ENCODE measurements at places on chromosomes 3 and 15.

GRCh38 chr3:141816958-141817357 lies 53.8 kb downstream of the GRK7 start:
- no peak for DNase-seq

DNA sequence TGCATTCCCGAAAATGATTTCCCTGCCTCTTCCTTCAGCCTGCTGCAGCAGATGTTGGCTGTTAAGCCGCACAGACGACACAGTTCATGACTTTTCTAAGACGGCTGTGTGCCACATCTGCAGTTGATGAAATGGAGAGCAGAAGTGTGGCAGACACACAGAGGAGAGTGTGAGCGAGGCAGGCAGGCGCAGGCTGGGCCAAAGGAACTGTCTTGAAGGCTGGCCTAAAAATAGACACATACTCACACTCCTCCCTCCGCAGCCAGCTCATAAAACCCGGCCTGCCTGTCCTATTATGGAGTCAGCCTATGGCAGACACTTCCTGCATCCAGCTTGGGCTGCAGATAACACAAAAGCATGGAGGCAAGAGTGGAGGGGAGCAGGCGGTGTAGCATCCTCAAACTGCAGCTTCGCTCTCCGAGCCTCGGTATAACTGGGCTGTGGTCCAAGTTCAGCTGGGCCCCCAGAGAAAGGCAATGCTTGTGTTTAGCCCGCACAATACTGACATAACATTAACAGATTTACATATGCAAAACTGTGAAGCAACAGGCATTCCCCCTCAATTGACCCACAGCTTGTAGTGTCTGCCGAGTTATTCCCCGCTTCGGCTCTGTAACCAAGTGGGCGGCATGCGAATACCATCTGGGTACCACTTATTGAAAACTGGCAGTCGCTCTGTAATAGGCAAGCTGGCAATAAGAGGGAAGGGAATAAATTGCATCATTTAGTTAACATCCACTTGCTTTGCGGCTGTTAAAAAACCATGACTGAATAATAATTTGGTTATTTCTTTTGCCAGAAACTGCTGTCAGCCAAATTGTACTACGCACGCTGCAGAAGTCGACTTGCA lies 40.8 kb downstream of the FOXP1 start:
- DNase-seq, result peak; percentile 94

GRCh38 chr3:100003609-100004503 lies 110.4 kb downstream of the FILIP1L start:
- DNase-seq, result no peak

DNA sequence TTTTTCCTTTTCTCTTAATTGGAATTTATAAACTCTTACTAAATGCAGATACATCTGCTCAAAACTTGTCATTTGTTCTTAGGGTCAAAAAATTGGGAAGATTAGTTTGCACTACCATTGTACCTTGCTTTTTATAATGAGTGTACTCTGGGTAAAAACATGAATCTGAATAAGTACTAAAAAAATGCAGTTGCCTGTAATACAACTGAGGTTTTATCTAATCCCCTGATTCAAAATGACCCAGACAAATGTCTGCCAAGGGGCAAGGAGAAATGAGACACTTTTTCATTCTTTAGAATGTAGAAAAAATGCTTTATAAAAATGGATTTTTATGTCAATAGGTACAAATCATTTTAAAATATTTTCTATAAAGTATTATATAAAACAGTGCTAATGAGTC lies 42.4 kb downstream of the RASA2 start:
- no peak for DNase-seq

- no peak for DNase-seq
Measured at GRCh38 chr15:90036806-90037510, 35.8 kb downstream of the ZNF710 start.

- peak; percentile 39 for DNase-seq
Measured at GRCh38 chr3:159669766-159670165, 318.9 kb upstream of the IL12A start.

GRCh38 chr3:30583973-30584372 lies 22.4 kb upstream of the TGFBR2 start:
- no peak for DNase-seq

DNA sequence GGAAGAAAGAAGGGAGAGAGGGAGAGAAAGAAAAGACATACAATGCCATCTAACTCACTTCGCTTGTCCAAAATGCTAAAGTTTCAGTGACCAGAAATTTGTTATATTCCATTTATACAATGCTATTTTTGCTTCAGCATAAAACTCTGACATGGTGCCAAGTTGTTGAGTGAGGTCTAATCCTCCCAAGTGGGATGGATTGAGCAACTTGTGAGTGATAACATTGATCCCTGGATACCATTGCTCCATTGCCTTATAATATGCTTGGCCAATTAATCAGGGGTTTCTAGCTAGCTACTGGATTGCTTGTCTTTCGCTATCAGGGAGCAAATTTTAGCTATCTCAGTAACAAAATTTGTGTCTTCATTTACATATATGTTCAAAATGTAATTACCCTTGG lies 615.6 kb upstream of the DPPA4 start:
- DNase-seq, result no peak

DNA sequence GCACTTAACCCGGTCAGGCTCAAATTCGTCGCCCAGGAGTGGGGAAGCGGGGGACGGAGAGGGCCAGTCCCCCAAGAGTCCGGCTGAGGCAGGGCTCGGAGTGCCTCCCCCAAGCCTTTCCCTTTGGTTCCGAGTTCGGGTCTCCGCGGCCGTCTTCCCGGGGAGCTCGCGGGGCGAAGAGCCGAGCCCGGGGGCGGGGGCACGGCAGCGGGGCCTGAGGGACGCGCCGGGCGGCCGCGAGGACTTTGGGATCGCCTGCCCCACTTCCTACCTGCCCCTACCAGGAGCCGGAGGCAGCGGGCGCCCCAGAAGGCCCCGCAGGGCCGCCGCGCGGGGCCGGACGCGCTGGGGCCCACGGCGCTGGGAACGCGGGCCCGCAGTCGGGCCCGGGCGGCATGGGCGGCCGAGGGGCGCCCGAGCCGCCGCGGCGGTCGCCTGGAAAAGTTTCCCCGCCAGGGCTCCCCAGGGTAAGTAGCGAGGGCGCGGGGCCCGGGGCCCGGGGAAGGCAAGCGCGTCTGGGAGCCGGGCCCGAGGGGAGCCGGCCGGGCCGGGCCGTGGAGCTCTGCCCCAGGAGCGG lies 2.8 kb downstream of the FURIN start:
- DNase-seq, result no peak

GRCh38 chr3:42961633-42962032 lies 17.5 kb upstream of the GASK1A start:
- DNase-seq, result peak; percentile 16

DNA sequence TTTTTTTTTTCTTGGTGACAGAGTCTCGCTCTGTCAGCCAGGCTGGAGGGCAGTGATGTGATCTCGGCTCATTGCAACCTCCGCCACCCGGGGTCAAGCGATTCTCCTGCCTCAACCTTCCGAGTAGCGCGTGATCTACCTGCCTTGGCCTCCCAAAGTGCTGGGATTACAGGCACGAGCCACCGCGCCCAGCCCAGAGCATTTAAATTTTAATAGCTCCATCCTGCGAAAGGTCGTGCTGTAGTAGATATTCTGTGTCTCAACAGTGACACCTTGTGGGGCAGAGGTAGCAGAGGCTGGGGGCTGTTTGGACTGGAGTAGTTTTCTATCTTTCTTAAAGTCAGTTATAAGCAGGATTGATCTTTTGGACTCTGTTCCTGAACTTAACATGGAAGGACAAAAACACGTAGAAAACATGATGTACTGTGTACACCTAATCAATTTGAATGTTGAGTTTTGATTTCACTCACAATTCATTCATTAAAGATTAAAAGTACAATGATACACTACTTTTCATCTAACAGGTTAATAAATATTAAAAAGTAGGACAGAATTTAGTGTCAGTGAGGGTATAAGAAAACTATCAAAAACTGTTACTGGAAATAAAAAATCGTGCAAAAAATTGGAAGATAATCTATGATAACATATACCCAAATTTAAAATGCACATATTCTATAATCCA lies 11.0 kb upstream of the PDCD6IP start:
- peak; percentile 42 for DNase-seq

- no peak for DNase-seq
Measured at GRCh38 chr3:139477710-139478640, 1.7 kb upstream of the RBP2 start.

- no peak for DNase-seq
Measured at GRCh38 chr3:2873986-2874385, 236.2 kb downstream of the IL5RA start.

Data from astrocyte (in vitro differentiated cells and primary cell).